CD8-positive, alpha-beta T cell (primary cell): ENCODE measurements at places on chromosomes 6 and 20.

- DNase-seq, result no peak
Observed at GRCh38 chr6:10535193-10535592, 14.0 kb downstream of the GCNT2 start.

DNA sequence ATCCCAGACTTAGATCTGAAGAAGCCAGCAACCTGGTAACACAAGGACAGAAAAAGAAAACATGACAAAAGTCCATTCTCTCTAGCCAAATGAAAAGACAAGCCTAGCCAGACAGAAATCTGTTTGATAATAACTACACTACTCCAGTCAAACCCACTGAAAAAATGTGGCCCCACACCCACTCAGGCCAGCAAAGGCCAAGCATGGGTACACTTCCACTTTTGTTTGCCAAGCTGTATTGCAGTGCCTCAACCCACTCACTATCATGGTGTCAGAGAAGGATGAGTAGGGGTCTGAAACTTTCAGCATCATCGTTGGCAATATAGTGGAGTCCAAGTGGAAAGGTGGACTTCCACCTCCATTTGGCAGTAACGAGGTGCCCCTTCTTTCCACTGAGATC lies 45.8 kb downstream of the EPM2A start:
- DNase-seq, result no peak

GRCh38 chr6:96213784-96214183 lies 198.0 kb downstream of the FUT9 start:
- no peak for DNase-seq

DNA sequence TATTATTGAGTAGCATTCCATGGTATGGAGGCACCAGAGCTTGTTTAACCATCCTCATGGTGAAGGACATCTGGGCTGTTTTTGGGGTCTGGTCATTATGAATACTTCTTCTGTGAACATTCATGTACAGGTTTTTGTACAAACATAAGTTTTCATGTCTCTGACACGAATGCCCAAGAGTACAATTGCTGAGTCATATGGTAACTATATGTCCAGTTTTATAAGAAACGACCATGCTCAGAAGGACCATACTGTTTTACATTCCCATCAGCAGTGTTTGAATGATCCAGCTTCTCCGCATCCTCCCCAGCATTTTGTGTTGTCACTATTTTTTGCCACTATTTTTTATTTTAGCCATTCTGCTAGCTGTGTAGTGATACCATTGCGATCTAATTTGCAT lies 188.6 kb downstream of the KHDC1L start:
- no peak for DNase-seq

DNA sequence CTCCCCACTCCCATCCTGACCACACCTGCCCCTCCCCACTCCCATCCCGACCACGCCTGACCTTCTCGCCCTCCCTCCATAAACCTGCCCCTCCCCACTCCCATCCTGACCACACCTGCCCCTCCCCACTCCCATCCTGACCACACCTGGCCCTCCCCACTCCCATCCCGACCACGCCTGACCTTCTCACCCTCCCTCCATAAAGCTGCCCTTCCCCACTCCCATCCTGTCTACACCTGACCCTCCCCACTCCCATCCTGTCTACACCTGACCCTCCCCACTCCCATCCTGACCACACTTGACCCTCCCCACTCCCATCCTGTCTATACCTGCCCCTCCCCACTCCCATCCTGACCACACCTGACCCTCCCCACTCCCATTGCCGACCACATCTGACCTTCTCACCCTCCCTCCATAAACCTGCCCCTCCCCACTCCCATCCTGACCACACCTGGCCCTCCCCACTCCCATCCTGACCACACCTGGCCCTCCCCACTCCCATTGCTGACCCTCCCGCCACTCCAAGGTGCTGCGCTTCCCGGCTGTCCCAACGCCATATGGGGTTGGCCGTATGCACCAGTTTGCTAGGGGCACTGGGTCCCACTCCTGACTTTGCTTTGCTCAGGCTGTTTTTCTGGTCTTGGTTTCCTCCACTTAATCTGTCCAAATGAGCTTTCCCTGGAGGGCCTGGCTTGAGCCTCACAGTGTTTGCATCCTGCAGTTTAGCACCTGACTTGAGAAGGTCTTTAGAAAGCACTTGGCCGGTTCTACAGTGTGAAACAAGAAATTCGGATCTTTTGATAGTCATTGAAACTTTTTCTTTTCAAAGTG lies 2.9 kb downstream of the KIF25 start:
- DNase-seq, result no peak

GRCh38 chr20:1033751-1034414 lies 31.8 kb upstream of the RSPO4 start:
- no peak for DNase-seq

DNA sequence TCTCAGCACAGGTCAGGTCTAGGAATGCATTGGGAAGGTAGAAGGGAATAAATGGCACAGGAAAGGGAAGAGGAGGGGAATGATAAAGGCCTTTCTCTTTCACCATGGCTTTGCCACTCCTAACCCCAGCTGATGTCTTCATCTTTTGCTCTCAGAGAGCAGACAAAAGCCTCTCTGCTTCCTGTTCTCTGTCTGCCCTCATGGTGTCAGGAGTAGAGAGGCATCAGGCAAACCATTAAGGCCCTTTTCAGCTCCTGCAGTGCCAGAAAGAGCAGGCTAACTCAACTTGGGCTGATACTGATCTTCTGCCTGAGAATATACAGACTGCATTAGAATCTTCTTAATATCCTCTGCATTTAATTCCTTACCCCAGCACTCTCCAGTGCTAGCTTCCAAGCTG lies 48.0 kb upstream of the STXBP5 start:
- peak; percentile 3 for DNase-seq

- DNase-seq, result no peak
Observed at GRCh38 chr6:33112148-33112547, 36.4 kb downstream of the HLA-DPB1 start.
